ENCODE measurements at places on chromosomes 7 and 10. TPM values are rescaled to one million over a fixed set of nuclear protein-coding genes. Genes with fewer than 3 reads are reported as not detected.

The GARS1 gene
- total RNA-seq = 80.3 TPM

The UNCX gene
- not detected for total RNA-seq

The GPC2 gene
- total RNA-seq = 0.38 TPM

The CLDN4 gene
- 0.15 TPM for total RNA-seq

The CPN1 gene
- total RNA-seq = not detected

The YKT6 gene
- total RNA-seq = 49.7 TPM

The PHKG1 gene
- total RNA-seq = 49.2 TPM

The GTF2IRD1 gene
- 149 TPM for total RNA-seq

The HOXA9 gene
- not detected for total RNA-seq

The NRG3 gene
- total RNA-seq = not detected
